ENCODE measurements at places on chromosomes 12 and 14.

DNA sequence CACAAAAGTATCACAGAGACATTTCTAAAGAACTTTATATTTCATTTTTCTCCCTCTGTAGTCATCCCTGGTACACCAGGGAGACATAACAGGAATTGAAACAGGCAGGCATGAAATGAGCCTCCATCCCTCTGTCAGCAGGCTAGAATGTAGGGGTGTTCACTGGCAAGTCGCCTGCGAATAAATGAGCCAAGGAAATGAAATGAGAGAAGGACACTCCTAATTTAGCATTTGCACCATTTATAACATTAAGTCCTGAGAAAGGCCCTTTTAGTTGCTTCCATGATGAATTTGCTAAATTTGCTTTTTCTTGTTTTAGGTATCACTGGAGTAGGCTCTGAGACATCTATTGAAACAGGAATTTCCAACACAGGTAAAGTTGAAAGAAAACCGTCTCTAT lies 192.4 kb upstream of the CNTN1 start:
- DNase-seq, result no peak

GRCh38 chr12:50732591-50732990 lies 31.3 kb upstream of the ATF1 start:
- no peak for DNase-seq

- no peak for DNase-seq
Observed at GRCh38 chr12:91317306-91317705, 134.7 kb upstream of the DCN start.

- no peak for DNase-seq
Observed at GRCh38 chr14:50835280-50835679, 4.3 kb upstream of the NIN start.

DNA sequence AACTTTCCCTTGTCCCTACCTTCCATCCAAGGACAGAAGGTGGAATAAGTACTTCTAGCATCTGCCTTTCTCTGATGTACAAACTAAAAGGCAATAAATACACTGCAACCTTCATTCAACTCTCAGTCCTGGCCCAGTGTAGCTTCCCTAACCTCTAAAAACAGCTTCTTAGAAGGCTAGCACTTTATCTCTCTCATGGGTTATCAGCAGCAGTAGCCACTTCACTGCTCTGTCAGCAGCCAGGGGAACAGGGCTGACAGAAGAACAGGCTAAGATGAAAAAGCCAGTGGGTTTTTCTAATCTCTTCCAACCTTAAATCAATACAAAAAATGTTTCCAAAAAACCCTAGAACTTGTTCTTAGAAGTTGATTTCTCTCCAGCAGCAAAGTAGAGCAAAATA lies 13.2 kb downstream of the BAZ2A start:
- no peak for DNase-seq

GRCh38 chr14:64234877-64235651 lies 59.1 kb downstream of the ESR2 start:
- DNase-seq, result no peak

GRCh38 chr12:57853864-57854556 lies 7.5 kb upstream of the CTDSP2 start:
- DNase-seq, result no peak

GRCh38 chr14:59342516-59343484 lies 122.4 kb downstream of the GPR135 start:
- DNase-seq, result no peak

DNA sequence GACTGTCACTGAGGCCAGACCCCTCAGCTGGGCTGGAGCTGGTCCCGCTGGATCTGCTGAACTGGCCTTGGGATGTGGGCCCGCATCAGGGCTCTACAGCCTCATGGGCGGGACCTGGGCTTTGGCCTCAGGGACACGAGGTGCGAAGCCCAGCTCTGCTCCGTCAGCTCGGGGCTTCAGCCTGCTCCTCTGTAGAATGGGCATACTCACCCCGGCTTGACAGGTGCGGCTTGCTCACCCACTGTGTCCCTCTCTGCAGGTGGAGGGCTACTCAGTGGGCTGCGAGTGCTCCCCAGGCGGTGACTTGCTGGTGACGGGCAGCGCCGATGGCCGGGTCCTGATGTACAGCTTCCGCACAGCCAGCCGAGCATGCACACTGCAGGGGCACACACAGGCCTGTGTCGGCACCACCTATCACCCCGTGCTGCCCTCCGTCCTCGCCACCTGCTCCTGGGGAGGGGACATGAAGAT lies 57.6 kb downstream of the BEGAIN start:
- no peak for DNase-seq

- DNase-seq, result no peak
Observed at GRCh38 chr14:61866932-61867920, 105.0 kb downstream of the SNAPC1 start.

GRCh38 chr14:74609721-74610120 lies 2.3 kb downstream of the LTBP2 start:
- DNase-seq, result no peak

DNA sequence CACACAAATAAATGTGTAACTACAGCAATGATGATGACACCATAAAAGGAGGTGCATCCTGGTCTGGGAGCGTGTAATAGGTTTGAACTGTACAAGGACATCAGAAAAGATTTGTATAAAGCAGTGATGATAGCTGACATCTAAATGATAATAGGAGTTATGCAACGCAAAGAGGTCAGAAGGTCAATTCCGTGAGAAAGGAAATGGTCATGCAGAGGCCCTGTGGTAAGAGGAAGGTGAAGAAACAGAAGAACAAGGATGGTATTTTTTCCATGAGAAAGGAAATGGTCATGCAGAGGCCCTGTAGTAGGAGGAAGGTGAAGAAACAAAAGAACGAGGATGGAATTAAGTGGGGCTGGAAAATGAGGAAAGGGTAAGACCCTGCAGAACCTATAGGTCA lies 106.7 kb upstream of the TMPO start:
- DNase-seq, result no peak

DNA sequence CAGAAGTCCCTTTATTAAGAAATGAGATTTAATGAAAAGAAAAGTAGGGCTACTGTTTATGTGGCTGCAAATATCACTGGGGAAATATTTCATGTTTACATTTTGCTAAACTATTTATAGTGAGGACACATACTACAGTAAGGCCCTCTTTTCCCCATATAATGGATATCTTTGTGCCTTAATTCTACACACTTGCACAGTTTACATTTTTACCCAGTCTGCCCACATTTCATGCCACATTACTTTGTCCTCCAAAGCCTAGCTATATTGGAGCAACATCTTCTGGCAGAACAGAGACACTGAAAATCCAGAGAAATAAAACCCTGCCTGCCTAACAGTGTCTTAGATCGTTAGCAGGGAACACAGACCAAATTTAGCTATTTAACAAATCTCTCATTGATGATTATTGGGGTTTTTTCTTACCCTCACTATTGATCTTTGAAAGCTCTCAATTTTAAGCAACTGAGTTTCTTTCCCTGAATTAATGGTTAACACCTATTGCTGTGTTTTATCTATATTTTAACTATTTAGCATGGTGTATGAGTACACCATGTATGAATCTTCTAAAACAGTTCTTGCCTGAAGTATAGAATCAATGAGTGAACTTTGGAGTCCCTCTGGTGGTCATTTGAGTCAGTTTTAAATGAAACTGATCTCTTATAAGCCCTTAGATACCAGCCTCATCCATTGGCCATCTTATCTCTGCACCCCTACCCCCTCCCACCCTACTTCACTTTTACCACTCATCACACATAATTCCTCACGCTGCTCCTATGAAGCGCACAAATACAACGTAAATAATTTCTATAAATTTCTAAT lies 170.2 kb downstream of the BCAT1 start:
- DNase-seq, result peak; percentile 6

DNA sequence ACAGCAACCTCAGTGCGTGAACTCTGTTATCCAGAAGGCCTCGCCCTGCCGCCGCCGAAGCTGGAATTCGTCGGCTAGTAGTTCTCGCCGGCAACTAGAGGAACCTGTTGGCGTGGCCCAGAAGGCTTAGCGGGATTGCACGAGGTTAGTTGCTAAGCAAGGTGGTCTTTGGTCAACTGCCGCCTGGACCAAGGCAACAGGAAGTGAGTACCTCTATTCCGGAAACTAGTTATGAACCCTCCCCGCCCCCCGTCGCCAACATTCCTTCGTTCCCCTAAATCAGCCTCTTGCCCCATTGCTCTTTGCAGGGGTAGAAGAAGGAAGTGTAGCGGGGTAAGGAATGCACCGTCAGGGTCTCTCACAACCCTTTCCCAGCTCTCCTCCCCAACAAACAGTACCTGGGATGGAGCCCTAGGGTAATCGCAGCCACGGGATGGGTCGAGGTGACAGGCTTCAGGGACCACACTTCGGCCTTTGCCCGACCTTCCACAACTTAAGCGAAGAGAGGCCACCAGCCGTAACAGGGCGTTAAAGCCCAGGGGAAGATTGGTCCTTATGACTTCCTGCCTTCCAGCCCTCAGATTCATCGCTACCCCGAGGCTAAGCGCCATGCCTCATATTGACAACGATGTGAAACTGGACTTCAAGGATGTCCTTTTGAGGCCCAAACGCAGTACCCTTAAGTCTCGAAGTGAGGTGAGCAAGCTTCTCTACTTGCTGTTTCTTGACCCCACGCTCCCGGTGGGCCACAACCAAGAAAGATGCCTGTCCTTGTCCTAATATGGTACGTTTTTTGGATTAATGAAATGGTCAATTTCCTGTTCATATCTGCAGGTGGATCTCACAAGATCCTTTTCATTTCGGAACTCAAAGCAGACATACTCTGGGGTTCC lies at the start of gene GMPR2:
Gene GMPR2 (plus strand): TSS at position 285 of the 893 bp plus-strand sequence. CDS start 325 bp downstream, at position 610.
- no peak for DNase-seq

- no peak for DNase-seq
Observed at GRCh38 chr12:124703856-124704255, 136.4 kb upstream of the NCOR2 start.

GRCh38 chr12:108308395-108309085 lies 30.6 kb downstream of the CMKLR1 start:
- DNase-seq, result no peak

DNA sequence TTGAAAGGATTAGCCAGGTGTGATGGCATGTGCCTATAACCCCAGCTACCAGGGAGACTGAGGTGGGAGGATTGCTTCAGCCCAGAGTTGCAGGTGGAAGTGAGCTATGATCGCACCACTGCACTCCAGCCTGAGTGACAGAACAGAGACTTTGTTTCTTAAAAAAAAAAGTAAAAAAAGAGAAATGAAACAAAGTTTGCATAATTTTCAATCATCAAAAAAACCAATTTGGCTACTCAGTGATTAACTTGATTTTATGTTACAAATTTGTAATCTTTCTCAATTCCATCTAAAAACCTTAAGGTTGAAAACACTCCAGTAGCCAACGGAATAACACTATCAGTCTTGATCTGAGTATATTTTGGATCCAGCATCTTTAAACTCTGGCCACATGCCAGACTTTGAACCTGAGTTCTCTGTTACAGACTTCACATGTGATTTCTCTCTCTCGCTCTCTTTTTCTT lies 12.6 kb upstream of the DENND5B start:
- DNase-seq, result no peak

DNA sequence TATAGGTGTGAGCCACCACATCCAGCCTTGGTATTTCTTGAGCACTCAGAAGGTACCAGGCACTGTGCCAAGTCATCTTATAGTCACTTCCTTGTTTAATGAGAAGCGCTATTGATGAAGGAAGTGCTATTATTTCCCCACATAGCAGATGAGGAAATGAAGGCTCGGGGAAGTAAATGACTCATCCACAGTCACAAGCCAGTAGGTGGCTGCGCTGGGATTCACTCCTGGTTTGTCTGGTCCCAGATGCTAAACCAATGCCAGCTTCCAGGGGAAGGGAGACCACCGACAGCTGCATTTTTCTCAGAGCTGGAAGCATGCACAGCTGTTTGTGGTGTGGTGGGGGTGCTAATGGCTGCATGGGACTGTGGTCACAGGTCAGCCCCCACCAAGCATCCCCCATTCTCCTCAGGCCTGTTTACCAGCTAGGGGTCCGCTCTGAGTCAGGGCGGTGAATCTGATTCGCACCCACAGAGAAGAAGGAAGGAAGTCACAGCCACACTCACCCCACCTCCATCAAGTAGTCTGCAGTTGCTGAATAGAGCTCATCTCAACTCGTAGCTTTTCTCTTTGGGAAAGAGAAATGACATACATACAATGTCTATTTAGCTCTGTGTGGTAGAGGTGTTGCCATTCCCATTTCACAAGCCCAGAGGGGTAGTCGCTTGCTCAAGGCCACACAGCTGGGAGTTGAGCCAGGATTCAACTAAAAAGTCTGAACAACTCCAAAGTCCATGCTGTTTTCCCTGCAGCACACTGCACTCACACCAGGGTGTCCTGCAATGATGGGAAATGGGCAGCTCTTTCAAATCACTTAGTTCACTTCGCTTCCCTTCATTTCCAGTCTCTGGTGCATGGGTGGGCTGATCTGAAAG lies 6.3 kb upstream of the LTBP2 start:
- DNase-seq, result no peak

DNA sequence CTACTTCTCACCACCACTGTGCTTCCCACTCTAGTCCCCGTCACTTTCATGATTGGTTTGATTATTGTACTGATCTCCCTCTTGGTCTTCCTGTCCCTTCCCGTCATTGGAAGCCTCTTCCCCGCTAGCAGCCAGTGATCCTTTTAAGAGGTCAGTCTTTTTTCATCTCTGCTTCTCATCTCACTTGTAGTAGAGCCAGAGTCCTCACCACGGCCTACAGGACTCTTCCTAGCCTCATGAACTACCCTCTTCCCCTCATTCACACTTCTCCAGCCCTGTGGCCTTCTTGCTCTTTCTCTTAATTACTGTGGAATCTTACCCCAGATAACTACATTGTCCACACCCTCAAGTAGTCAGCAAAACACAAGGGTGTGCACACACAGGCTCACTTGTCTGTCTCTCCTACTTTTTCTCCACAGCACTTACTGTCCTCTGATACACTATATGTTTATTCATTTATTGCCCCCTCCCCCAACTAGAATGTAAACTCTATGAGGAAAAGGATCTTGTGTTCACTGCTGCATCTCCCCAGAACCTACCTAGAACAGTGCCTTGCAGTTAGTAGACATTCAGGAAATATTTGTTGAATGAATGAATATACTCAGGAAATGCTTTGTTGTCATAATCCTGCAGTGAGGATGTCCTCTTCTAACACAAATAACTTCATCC lies 66.3 kb downstream of the CKB start:
- DNase-seq, result no peak

GRCh38 chr14:24071144-24071697 lies at the start of gene CPNE6:
Gene CPNE6, plus strand, starts transcription at chr14:24071562. Its CDS starts 1,375 bp downstream, at chr14:24072937.
- no peak for DNase-seq

GRCh38 chr12:22051114-22051698 lies 5.2 kb downstream of the CMAS start:
- no peak for DNase-seq

DNA sequence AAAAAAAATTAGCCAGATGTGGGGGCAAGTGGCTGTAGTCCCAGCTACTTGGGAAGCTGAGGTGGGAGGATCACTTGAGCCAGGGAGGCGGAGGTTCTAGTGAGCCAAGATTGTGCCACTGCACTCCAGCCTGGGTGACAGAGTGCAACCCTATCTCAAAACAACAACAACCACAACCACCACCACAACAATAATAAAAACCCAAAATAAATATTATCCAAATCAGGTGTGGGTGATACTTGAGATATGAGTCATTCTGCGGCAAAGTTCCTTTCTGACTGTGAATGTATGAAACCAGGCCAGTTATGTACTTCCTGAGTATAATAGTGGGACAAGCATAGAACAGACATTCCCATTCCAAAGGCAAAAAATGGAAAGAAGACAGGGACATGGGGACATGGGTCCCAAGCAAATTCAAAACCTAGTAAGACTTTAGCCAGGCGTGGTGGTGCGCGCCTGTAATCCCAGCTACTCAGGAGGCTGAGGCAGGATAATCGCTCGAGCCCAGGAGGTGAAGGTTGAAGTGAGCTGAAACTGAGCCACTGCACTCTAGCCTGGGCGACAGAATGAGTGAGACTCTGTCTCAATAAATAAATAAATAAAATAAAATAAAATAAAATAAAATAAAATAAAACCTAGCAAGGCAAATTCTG lies 9.7 kb upstream of the ERC1 start:
- DNase-seq, result no peak
